ENCODE measurements at places on chromosomes 2 and 18. TPM values are rescaled to one million over a fixed set of nuclear protein-coding genes. Genes with fewer than 3 reads are reported as not detected.

DNA sequence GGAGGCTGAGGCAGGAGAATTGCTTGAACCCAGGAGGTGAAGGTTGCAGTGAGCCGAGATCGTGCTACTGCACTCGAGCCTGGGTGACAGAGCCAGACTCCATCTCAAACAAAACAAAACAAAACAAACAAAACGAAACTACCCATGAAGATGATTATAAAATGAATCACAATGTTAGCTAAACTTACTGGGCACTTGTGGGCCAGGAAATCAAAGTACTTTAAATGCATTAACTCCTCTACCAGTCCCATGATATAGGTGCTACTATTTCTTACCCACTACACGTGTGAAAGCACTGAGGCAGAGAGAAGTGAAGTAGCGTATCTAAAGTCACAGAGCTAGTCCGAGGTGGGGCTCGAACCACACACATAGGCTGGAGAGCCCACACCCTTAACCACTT, 53.6 kb downstream of the POLE4 start:
- H3K27ac ChIP-seq, result no peak overlapping the region
- DNase-seq, result no peak
- H3K4me1 ChIP-seq, result no peaks in the 10 kb centered on the region
- no peak overlapping the region for H3K4me3 ChIP-seq
- H3K27me3 ChIP-seq, result no peaks in the 10 kb centered on the region
- no peaks in the 10 kb centered on the region for H3K36me3 ChIP-seq

The RAX gene
- not detected for total RNA-seq

- H3K4me3 ChIP-seq, result no peak overlapping the region
- peak overlapping the region; percentile 59 for H3K27ac ChIP-seq
- DNase-seq, result no peak
- H3K4me1 ChIP-seq, result peaks cover 30% of the 10 kb centered on the region
Measured at GRCh38 chr2:161975062-161975812, 98.8 kb downstream of the DPP4 start.

GRCh38 chr2:239878686-239879085, 146.5 kb downstream of the NDUFA10 start:
- DNase-seq, result no peak
- H3K36me3 ChIP-seq, result no peaks in the 10 kb centered on the region
- H3K27me3 ChIP-seq, result peaks cover 24% of the 10 kb centered on the region
- H3K4me3 ChIP-seq, result no peak overlapping the region
- no peak overlapping the region for H3K27ac ChIP-seq
- H3K4me1 ChIP-seq, result peaks cover 3% of the 10 kb centered on the region

GRCh38 chr18:31773774-31774476, 13.2 kb upstream of the SLC25A52 start:
- H3K36me3 ChIP-seq, result no peaks in the 10 kb centered on the region
- H3K27ac ChIP-seq, result no peak overlapping the region
- H3K4me3 ChIP-seq, result no peak overlapping the region
- DNase-seq, result no peak
- no peaks in the 10 kb centered on the region for H3K4me1 ChIP-seq

DNA sequence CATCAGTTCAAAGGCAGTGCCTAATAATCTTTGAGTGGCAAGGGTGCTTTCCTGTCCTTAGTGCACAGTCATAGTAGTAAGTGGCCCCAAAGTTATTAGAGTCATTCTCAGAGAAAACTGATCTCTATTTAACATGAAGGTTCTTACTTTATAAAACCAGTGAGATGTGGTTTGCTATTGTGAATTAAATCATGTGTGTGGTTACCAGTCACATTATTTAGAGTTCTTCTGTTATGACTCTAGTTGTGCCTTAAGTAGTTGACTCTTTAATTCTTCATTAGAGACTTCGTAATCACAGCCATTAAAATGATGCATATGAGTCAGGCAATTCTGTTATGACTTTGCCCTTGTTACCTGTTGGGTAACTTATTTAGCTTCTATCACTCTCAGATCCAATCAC, 1392.9 kb upstream of the ACVR2A start:
- H3K27me3 ChIP-seq, result no peaks in the 10 kb centered on the region
- no peak for DNase-seq
- no peak overlapping the region for H3K4me3 ChIP-seq
- H3K4me1 ChIP-seq, result no peaks in the 10 kb centered on the region

GRCh38 chr2:241132538-241133435, 16.5 kb downstream of the PASK start:
- peaks cover 29% of the 10 kb centered on the region for H3K36me3 ChIP-seq
- no peak overlapping the region for H3K4me3 ChIP-seq
- DNase-seq, result no peak
- H3K4me1 ChIP-seq, result peaks cover 9% of the 10 kb centered on the region

The ABCG5 gene
- not detected for total RNA-seq

DNA sequence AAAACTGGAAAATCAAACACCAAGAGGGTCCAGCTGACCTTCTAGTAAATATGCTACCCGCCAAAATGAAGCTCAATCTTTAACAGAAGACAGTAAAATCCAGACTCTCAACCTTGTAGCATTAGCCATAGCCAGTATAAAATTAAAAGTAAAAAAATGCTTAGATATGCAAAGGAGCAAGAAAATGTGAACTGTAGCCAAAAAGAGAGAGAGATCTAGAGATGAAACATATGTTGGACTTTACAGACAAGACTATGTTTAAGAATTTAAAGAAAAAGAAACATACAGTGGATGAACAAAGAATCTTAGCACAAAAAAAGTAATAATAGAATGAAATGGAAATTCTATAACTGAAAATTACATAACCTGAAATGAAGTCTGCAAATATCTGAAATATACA, 344.5 kb downstream of the LRATD1 start:
- H3K4me3 ChIP-seq, result no peak overlapping the region
- no peak for DNase-seq
- no peak overlapping the region for H3K27ac ChIP-seq
- peaks cover 3% of the 10 kb centered on the region for H3K27me3 ChIP-seq

The SLC40A1 gene
- total RNA-seq, result 3.5 TPM

- no peak overlapping the region for H3K4me3 ChIP-seq
- H3K27me3 ChIP-seq, result no peaks in the 10 kb centered on the region
- no peak for DNase-seq
- H3K27ac ChIP-seq, result no peak overlapping the region
- H3K4me1 ChIP-seq, result peaks cover 43% of the 10 kb centered on the region
- peaks cover 7% of the 10 kb centered on the region for H3K36me3 ChIP-seq
Measured at GRCh38 chr2:102235042-102235473, 48.2 kb downstream of the IL1RL2 start.

- H3K36me3 ChIP-seq, result no peaks in the 10 kb centered on the region
- DNase-seq, result no peak
- no peak overlapping the region for H3K4me3 ChIP-seq
- H3K27me3 ChIP-seq, result no peaks in the 10 kb centered on the region
Measured at GRCh38 chr2:213733893-213734292, 449.6 kb downstream of the SPAG16 start.

DNA sequence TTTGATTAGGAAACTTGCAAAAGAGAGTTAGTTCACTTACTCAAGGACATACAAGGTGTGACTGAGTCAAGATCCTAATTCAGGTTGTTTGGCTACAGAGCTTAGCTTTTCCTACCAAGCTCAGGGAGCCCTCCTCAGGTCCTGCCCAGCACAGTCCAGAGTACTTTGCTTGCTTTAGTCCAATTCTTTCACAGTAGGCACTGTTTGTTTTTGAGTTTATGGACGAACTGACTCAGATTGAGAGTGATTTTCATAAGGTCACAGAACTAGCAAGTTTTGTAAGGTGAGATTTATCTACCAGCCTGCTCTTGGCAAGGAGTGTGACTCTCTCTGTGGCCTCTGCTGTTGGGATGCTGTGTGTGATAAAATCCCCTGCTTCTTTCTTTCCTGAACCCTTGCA, 310.5 kb downstream of the PTPRM start:
- H3K27ac ChIP-seq, result no peak overlapping the region
- no peak for DNase-seq

GRCh38 chr2:179963626-179964025, 43.5 kb downstream of the CWC22 start:
- no peaks in the 10 kb centered on the region for H3K27me3 ChIP-seq
- peaks cover 6% of the 10 kb centered on the region for H3K4me1 ChIP-seq
- no peak overlapping the region for H3K4me3 ChIP-seq
- no peak for DNase-seq

The HS6ST1 gene
- total RNA-seq, result 17.4 TPM

- peaks cover 36% of the 10 kb centered on the region for H3K36me3 ChIP-seq
- no peak for DNase-seq
- peak overlapping the region; percentile 78 for H3K4me3 ChIP-seq
- no peaks in the 10 kb centered on the region for H3K27me3 ChIP-seq
- peak overlapping the region; percentile 89 for H3K27ac ChIP-seq
- H3K4me1 ChIP-seq, result peaks cover 50% of the 10 kb centered on the region
Measured at GRCh38 chr2:106138543-106139237, 55.4 kb downstream of the UXS1 start.

DNA sequence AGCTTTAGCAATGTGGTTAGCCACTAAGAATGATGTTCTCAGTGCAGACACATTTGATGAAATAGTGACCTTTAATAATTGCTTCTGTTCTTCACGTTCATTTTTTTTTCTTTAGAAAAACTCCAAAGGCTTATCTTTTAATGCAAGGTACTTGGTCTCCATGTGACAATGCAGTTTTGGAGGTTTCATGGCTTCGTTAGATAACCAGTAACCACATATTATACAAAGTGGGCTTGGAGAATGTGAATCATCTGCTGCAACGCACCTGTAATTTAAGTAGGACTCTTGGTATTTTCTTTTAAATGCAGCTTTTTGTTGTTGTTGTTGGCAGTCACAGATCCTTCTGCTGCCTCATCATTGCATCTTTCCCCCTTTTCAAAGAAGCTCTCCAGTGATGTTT, 1606.3 kb downstream of the SUCLG1 start:
- DNase-seq, result no peak
- H3K4me3 ChIP-seq, result no peak overlapping the region
- no peak overlapping the region for H3K27ac ChIP-seq
- H3K27me3 ChIP-seq, result no peaks in the 10 kb centered on the region
- H3K36me3 ChIP-seq, result no peaks in the 10 kb centered on the region

GRCh38 chr2:196242131-196242620, 70.8 kb upstream of the STK17B start:
- peak overlapping the region; percentile 80 for H3K4me3 ChIP-seq
- peaks cover 73% of the 10 kb centered on the region for H3K4me1 ChIP-seq
- H3K27ac ChIP-seq, result peak overlapping the region; percentile 100
- H3K27me3 ChIP-seq, result no peaks in the 10 kb centered on the region

The COL3A1 gene
- not detected for total RNA-seq

The EHD3 gene
- 1.2 TPM for total RNA-seq

The KCNJ3 gene
- not detected for total RNA-seq

GRCh38 chr2:143289025-143289424, 159.8 kb downstream of the ARHGAP15 start:
- H3K4me1 ChIP-seq, result peaks cover 3% of the 10 kb centered on the region
- no peak overlapping the region for H3K27ac ChIP-seq
- no peak overlapping the region for H3K4me3 ChIP-seq
- no peak for DNase-seq

DNA sequence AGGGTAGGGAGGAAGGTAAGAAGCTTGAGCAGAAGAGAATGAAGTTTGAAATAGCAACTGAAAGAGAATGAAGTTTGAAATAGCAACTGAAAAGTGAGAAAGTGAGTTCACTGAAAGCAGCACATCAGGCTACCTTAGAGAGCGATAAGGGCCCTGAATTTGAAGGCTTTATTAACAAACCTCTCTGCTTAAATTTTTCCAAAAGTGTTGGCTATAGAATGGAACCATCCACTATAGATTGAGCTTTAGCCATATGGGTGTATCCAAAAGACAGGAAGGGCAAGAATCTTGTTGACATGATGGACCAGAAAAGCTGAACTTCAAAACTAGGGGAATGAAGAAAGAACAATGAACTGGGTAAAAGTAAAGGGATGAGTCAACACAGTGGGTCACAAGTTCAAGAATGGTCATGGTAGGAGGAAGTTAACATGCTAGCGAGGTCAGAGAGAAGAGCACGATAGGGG, 122.5 kb downstream of the ASXL3 start:
- DNase-seq, result no peak
- no peaks in the 10 kb centered on the region for H3K4me1 ChIP-seq
- no peaks in the 10 kb centered on the region for H3K36me3 ChIP-seq
- no peak overlapping the region for H3K27ac ChIP-seq

DNA sequence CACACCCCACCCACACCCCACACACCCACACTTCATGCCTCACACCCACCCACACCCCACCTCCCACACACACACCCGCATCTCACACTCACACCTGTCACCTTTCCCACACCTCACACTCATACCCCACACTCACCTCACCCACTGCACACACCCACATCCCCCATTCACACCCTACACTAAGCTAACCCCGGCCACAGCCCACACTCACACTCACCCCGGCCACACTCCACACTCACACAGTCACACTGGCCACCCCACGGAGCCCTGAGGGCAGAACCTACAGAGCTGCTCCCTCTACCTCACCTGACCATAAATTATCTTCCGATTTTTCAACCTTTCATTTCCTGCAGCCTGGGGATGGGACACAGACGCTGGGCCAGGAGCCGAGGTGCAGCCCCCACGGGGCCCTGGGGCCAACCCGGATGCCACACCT, 241.3 kb downstream of the HDAC4 start:
- no peak overlapping the region for H3K4me3 ChIP-seq
- no peaks in the 10 kb centered on the region for H3K27me3 ChIP-seq
- peaks cover 9% of the 10 kb centered on the region for H3K4me1 ChIP-seq
- H3K36me3 ChIP-seq, result peaks cover 31% of the 10 kb centered on the region
- no peak for DNase-seq

DNA sequence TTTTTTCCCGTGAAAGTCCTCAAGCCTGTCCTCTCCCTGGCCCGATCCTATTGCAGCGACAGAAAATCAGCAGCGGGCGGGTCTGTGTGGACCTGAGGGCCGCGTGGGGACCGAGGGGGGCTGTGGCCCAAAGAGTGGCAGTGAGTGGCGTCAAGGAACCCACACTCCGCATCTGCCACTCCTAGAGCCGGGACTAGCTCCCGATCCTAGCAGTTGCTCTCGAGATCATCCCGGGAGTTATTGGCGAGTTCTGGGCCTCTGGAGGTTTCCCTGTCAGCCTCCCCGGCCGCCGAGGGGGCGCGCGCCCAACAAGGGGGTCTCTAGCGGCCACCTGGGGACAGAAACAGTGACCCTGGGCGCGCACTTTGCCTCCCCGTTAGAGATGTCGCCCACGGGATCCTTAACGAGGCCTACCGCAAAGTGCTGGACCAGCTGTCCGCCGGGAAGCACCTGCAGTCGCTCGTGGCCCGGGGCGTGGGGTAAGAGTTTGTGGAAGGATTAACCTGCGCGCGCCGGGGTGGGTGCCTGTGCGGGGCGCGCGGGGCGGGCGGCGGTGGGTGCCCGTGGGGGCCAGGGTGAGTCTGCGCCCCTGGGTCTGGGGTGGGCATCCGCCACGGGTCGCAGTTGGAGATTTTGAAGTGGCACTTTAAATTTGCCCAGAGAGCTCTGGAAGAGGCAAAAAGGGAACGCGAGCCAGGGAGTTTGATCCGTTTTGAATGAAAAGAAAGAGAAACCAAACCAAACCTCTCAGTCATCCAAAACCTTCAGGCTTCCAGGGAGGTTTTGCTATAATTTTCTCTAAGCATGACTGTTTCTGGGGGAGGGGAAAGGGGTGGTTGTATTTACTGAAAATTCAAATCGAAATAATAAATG, 3.5 kb downstream of the ADCYAP1 start:
- H3K4me3 ChIP-seq, result peak overlapping the region; percentile 61
- no peak overlapping the region for H3K27ac ChIP-seq
- peaks cover 16% of the 10 kb centered on the region for H3K4me1 ChIP-seq
- DNase-seq, result peak; percentile 6
- H3K27me3 ChIP-seq, result peaks cover 89% of the 10 kb centered on the region

GRCh38 chr2:190138032-190138431, 75.5 kb upstream of the MSTN start:
- H3K4me3 ChIP-seq, result no peak overlapping the region
- H3K36me3 ChIP-seq, result peaks cover 19% of the 10 kb centered on the region
- no peaks in the 10 kb centered on the region for H3K27me3 ChIP-seq
- H3K27ac ChIP-seq, result no peak overlapping the region
- H3K4me1 ChIP-seq, result no peaks in the 10 kb centered on the region

Measured in activated naive CD8-positive, alpha-beta T cell treated with anti-CD3 and anti-CD28 coated beads for 36 hours (primary cell).